ENCODE measurements at places on chromosomes 3 and 15.

DNA sequence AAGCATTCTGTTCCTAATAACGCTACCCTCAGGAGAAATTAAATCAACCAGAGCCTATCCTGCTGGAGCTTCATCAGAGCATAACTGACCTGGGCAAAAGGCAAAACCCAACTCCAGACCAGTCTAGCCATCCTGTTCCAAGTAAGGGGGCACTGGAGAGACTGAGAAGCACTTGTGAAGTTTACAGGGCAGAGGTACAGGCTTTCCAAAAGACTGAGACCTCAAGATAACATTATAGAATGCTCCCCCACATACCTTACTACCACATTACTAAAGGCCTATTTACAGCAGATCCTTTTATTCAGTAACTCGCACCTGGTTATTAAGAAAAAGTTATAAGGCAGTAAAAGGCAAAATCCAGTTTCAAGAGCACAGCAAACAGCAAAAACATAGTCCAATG, 35.5 kb downstream of the RFX7 start:
- no peak for DNase-seq

DNA sequence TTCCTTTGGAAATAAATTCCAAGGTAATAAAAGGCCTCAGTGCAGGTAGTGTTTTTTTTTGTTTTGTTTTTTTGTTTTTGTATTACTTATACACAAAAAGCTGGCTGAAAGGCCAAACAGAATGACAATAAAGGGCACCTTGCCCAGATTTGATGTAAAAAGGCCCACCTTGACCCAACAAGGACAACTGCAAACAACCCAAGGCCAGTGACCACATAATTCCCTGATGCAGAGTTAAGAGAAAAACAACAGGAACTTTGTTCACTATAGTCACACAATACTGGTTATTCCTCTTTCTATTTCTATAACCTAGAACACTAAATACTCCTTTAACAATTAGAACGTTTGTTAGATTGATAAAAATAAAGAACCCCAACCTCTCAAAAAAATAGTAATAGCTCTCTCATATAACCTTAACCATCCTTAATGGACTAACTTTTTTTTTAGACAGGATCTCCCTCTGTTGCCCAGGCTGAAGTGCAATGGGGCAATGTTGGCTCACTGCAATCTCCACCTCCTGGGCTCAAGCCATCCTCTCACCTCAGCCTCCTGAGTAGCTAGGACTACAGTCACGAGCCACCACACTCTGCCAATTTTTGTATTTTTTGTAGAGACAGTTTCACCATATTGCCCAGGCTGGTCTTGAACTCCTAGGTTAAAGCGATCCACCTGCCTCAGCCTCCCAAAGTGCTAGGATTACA, 113.3 kb downstream of the MAGI1 start:
- no peak for DNase-seq

GRCh38 chr15:66085128-66085527, 168.4 kb downstream of the MEGF11 start:
- no peak for DNase-seq

DNA sequence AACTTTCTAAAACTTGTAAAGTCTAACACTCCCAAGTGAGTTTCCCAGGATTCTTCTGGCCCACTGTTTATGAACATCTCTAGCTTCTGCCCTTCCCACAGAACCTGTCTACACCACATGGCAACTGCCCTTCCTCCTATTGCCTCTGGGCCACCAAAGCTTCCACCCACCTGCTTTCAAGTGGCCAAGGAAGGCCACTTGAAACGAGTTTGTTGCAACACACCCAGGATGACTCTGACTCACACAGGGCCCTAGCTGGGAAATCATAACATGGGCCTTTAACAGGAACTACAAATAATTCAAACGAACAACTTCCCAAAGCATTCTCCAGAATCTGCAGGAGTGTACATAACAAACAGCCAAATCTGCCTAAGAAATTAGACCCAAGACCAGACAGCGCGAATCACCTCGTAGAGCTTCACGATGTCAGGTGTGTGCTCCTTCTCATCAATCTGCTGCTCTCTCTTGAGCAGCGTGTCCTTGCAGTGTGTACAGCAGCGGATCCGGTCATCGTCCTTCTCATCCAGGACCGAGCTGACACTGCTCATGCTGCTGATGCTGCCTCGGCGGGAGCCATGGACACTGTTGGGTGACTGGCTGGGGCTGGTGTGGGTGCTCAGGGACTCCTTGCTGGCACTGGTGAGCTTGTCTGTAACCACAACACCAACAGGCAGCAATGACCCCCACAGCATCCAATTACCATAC, 16.8 kb downstream of the RBSN start:
- no peak for DNase-seq

All from stimulated activated CD8-positive, alpha-beta memory T cell treated with anti-CD3 and anti-CD28 coated beads, Interleukin-7, amount 100 ng/mL, for 1 hour (primary cell).